CD4-positive, alpha-beta memory T cell (primary cell): ENCODE measurements at places on chromosomes 3 and 15. TPM values are rescaled to one million over a fixed set of nuclear protein-coding genes. Genes with fewer than 3 reads are reported as not detected.

The ANKRD34C gene
- polyA plus RNA-seq: not detected

The ATP11B gene
- 37.1 TPM for polyA plus RNA-seq

The GPR15 gene
- 12.9 TPM for polyA plus RNA-seq

DNA sequence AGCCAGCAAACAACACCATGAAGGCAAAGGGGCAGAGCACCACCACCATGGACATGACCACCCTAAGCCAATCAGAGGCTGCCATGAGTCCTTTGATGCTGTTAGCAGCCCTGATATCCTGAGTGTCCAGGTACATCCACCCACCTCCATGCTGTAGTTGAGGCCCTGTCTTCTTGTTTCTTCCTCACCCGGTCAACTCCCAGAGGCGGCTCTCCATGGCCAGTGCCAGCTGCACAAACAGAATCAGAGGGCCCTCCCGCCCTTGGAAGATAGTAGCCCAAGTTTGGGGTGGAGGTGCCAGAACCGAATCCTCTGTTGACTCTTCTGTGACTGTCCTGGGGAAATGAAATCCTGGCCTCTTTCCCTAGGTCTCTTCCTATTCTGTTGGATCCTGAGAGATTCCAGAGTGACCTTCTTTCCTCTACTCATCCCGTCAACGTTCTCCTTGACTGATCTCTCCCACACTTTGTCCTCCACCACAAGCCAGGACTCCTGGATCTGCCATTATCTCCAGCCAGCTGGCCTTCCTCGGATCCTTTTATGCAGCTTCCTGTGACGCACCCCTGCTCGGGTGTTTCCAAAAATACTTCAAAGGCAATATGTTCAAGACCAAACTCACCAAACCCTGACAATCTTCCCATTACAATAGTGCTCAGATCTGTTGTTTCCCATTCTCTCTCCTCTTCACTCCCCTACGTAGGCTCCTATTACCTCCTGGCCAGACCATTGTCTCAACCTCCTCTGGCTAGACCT is 45.4 kb upstream of the DLG1 start:
- DNase-seq: no peak

- no peak for DNase-seq
Measured at GRCh38 chr3:38229036-38229435, 36.6 kb upstream of the SLC22A13 start.

DNA sequence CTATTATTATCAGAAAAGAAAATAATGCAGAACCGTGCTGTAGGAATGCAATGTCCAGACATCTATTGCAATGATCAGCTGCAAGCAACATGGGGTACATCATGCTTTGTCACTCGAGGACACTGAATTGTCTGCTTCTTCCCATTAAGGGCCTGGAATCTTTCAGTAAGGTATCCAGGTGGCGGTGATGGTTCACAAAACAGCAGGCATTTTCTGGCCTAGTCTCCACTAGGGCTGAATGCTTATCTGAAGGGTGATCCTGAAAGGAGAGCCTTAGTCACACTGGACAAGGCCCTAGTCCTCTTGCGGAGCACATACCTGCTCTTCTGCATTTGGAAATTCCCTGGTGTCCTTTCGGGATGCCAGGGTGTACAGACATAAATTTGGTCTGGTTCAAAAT is 21.2 kb downstream of the ITPR1 start:
- DNase-seq: no peak

DNA sequence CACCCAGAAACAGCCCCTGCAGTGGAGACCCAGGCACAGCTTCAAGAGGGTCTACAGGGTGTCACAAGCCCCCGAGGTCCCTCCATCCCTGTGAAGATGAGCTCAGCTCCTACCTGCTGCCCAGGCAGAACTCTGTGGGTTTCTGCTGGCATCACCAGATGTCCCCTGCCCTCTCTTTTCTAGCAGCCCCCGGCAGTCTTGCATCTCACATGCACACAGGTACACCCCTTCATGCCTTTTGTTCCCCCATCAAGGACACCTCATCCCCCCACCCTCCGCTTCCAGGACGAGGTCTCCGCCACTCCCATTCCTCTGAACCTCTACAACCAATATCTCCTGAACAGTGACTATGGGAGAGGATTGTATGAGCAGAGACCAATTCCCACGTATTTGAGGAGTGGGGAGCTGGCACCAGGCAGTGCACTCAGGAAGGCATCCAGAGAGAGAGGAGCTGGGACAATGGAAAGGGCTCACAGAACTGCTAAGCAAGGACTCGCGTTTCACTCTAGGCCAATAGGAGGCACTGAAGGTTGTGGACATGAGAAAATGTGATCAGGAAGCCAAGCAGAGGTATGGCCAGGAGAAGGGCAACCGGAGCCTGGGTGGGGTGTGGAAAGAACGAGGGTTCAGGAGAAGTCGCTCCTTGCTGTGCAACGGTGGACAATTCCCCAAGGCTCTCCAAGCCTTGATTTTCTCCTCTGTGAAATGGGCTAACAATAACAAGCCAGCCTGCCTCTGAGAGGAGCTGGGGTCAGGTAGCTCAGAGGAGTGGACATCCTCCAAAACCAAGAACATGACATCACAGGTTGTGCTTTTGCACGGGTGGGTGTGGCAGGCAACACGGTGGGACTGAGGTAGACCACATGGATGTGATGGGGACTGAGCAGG is 115.2 kb downstream of the CHSY1 start:
- no peak for DNase-seq

DNA sequence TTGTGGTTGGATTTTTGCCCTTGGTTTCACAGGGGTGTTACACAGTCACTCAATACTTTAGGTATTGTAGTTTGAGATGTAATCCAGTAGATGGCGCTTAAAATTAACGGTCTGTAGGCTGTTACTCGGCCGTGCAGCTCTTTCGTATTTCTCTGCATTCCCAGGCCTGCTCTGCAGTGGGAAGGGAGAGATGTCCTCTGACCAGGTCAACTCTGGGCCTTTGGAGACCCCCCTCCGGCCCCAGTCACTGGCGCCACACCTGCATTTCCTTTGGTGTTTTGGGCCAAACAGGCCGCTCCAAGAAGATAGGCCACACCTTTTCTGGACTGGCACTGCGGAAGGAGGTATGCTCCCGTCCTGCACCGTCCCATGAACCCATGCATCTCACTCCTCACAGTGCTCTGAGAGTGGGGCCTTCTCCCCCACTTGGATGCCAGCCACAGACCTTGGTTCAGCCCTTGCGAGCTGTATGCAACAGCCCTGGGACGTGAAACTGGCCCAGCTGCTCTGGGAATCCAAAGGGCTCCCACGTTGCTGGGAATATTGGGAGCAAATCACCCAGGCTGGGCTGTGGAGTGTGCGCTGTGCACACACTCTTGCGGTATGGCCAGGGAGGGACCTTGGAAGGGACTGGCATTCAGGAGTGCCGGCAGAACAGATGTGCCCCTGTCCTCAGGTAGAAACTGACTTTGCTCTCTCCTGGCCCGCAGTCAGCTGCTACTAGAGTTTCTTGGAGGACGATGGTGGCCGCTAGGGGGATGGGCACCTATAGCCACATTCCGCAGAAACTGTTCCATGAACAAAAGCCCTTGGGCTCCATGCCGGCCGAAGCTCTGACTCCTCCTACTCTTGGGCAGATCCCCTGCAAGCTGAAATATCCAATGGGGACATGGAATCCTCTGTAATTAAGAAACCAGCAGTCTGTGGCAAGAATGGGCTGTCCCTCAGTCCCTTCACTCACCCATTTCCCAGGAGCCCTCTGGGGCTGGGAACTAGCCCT is 410.5 kb upstream of the CADM2 start:
- no peak for DNase-seq

DNA sequence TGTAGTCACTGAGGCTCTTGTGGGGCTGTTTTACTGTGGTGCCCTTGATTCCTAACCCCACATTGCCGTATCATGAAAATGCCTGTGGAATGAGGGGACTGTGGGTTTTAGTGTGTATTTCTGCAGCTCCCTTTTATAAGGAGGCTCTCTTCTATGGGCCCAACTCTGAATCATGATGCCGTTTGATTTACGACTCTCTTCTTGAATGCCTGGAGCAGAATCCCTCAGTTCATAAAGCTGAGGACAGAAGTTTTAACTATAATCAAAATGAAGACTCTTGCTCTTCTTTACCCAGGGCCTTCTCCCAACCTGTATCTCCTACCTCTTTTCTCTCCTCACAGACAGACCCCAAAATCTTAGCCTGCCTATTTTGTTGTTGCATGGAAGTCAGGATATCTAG is 109.5 kb downstream of the RARB start:
- no peak for DNase-seq

- no peak for DNase-seq
Measured at GRCh38 chr3:195245531-195245951, 25.4 kb downstream of the XXYLT1 start.

DNA sequence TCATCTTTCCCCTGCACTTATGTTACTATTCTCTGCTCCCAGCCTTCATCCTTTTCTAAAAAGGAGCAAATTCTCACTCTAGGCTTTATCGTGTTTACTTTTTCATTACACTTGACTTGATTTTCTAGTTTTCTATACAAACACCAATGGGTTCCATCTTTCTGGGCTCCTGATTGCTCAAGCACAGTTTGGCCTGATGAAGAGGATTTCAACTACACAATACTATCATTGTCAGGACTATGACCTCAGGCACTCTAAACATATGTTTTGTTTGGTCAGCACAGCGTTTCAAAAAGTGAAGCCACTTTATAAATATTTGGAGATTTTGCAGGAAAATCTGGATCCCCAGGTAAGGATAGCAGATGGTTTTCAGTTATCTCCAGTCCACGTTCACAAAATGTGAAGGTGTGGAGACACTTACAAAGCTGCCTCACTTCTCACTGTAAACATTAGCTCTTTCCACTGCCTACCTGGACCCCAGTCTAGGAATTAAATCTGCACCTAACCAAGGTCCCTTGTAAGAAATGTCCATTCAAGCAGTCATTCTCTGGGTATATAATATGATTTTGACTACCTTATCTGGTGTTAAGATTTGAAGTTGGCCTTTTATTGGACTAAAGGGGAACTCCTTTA is 86.2 kb downstream of the TGFBR2 start:
- DNase-seq: no peak
